ENCODE measurements at places on chromosomes 3 and 15. TPM values are rescaled to one million over a fixed set of nuclear protein-coding genes. Genes with fewer than 3 reads are reported as not detected.

Gene FBXW12
- total RNA-seq = 0.20 TPM

Gene BFSP2
- total RNA-seq = not detected

Gene ZCWPW2
- total RNA-seq = 0.81 TPM

GRCh38 chr15:66253418-66254088 lies at the start of gene MEGF11:
Gene MEGF11 (minus strand): TSS chr15:66253750. CDS start chr15:66128403, 125,347 bp downstream.
- H3K4me3 ChIP-seq = peak within 1 kb of the TSS; percentile 69
- no peaks in the 10 kb centered on the region for H3K36me3 ChIP-seq

DNA sequence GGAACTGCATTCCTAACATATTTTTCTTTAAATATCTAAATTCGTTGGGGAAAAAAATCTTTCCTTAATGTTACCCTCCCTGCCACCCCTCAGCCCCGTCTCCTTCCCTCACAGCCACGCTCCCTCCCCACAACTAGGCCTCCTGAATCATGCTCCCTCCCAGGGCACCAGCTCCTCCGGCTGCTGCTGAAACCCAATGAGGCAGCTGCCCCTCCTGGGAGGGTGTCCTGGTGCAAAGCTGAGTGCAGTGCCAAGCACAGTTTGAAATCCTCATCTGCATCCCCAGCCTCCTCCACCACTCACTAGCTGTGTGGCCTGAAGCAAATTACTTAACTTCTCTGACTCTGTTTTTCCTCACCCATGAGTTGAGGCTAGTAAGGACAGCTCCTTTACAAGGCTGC lies 2.7 kb upstream of the NR2E3 start:
- peaks cover 13% of the 10 kb centered on the region for H3K4me1 ChIP-seq
- peaks cover 29% of the 10 kb centered on the region for H3K27me3 ChIP-seq
- no peak overlapping the region for H3K4me3 ChIP-seq
- no peak for DNase-seq
- no peaks in the 10 kb centered on the region for H3K36me3 ChIP-seq
- no peak overlapping the region for H3K27ac ChIP-seq

DNA sequence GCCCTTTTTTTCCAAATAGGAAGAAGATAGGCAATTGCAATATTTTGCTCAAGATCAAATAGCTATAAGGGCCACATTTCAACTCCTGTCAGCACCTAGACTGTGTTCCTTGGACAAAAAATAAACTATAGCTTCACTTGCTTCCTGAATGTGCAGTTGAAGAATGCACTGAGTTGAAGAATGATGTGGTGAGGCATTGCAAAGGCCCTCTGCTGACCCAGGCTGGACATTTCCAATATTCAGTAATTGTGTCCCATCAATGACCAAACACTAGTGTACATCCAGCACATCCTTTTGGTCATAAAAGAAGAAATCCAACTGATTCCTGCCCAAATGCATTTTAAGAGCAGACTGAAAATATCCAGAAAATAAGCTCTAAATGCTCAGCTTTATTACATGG lies 424.8 kb upstream of the TGFBR2 start:
- H3K27me3 ChIP-seq = peaks cover 22% of the 10 kb centered on the region
- no peak for DNase-seq
- no peak overlapping the region for H3K27ac ChIP-seq
- H3K4me3 ChIP-seq = no peak overlapping the region
- no peaks in the 10 kb centered on the region for H3K4me1 ChIP-seq

GRCh38 chr15:59131969-59132562 lies 27.1 kb downstream of the CCNB2 start:
- no peaks in the 10 kb centered on the region for H3K4me1 ChIP-seq
- no peak for DNase-seq
- H3K27ac ChIP-seq = no peak overlapping the region
- no peaks in the 10 kb centered on the region for H3K27me3 ChIP-seq
- H3K36me3 ChIP-seq = peaks cover 48% of the 10 kb centered on the region

DNA sequence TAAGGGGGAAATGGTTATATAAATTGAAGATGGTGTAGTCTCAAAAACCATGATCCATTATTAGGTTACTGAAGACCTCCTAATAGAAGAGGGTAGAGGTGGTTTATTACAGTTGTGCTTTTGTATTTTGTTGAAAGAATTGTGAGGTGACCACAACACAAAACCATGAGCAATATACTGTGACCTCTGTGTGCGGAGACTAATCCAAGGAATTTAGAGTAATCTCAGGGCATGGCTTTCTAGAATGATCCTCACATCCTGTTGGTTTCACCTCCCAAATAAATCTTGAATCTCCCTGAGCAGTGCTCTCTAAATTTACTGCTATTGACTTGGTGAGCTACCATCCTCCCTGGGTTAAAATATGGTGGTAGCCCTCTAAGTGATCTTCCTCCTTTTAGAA lies 52.3 kb downstream of the PTPRG start:
- peaks cover 2% of the 10 kb centered on the region for H3K36me3 ChIP-seq
- H3K27me3 ChIP-seq = no peaks in the 10 kb centered on the region
- DNase-seq = no peak
- H3K4me1 ChIP-seq = peaks cover 17% of the 10 kb centered on the region

DNA sequence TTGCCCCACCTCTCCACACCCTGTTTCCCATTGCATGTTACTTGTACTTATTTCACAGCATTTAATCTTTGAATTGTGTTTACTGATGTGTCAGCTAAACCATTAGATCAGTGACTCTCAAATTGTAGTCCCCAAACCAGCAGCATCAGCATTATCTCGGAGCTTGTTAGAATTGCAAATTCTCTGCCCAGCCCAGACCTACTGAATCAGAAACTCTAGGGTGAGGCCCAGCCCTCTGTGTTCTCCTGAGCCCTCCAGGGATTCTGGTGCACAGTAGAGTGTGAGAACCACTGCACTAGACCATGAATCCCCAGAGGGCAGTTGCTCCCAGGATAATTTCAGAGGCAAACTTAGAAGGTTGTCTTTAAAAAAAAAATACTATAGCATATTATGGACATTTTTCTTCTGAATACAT lies 13.0 kb downstream of the PLD1 start:
- H3K27me3 ChIP-seq = no peaks in the 10 kb centered on the region
- no peak overlapping the region for H3K4me3 ChIP-seq
- peaks cover 15% of the 10 kb centered on the region for H3K4me1 ChIP-seq
- no peak overlapping the region for H3K27ac ChIP-seq
- DNase-seq = no peak
